Right lung (tissue), 10 donors: ENCODE measurements at places on chromosomes 7 and 10.

GRCh38 chr10:32939296-32940111 lies 18.5 kb downstream of the ITGB1 start:
- no peak for DNase-seq

DNA sequence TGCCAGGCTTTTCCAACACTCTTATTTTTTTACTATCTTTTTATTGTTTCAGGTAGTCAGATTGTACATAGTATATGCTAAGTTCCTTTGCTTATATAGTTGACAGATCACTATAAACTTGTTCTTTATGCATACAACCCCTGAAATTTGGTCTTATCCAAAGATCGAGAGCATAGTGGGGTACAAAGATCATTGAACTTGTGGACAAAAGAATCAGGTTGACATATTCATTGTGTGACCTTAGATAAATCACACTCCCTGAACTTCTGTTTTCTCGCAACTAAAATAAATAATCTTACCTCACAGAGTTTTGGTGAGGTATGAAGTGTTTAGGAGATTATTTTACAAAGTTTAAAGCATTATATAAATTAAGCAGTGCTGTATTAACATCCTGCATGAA lies 22.1 kb downstream of the ZNF277 start:
- DNase-seq = no peak

DNA sequence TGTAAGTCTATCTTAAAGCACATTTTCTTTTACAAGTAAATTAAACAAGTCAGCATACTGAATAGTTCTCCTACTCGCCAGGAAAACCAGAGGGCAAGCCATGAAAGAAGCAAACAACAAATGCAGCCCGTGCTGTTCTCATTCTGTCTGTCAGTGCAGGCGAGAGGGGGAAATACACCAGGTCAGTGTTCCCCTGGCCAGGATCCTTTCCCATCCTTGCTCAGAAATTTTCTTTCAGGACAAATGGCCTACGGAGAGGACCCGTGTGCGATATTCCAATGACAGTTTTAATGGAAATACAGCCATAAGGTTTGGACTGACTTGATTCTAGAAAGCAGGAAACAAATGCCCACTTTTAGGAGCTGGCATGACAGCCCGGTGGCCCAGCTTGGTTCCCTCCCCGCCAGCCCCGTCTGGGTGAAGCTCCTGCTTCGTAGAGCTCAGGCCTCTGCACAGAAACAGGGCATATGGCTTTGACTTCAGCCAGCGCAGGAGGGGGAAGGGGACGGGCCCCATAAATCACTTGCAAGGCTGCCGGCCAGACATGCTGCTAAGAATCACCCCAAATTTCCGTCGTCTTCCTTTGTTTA lies 67.8 kb downstream of the FRMD4A start:
- no peak for DNase-seq

DNA sequence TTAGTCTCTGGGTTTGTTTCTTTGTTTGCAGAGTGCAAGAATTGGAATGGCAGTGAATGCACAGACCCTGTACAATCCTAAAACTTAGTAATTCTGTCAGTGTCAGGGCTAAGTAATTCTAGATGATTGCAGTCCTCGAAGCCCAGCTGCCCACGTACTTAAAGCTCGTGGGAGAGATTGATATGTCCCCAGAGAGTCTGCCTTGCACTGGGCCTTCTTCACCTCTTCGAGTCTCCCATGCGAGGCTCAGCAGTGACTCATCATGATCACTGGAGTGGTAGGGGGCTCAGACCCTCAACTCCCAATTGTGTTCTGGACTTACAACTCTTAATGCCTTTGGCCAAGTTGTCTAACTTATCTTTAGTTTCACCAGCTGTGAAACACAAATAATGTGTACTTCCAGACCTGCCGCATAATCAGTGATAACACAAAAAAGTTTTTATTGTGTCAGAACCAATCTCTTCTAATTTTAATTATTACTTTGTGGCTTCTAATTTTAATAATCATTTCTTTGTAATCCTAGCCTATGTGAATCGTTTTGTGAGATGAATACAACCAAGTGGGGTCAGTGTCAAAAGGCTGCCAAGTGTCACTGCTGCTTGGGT lies 345.6 kb upstream of the LRGUK start:
- DNase-seq = no peak

- no peak for DNase-seq
These were observed 81.1 kb upstream of the ADO start for GRCh38 chr10:62723375-62723774.

GRCh38 chr7:116971869-116972268 lies 18.6 kb downstream of the ST7 start:
- DNase-seq = no peak

DNA sequence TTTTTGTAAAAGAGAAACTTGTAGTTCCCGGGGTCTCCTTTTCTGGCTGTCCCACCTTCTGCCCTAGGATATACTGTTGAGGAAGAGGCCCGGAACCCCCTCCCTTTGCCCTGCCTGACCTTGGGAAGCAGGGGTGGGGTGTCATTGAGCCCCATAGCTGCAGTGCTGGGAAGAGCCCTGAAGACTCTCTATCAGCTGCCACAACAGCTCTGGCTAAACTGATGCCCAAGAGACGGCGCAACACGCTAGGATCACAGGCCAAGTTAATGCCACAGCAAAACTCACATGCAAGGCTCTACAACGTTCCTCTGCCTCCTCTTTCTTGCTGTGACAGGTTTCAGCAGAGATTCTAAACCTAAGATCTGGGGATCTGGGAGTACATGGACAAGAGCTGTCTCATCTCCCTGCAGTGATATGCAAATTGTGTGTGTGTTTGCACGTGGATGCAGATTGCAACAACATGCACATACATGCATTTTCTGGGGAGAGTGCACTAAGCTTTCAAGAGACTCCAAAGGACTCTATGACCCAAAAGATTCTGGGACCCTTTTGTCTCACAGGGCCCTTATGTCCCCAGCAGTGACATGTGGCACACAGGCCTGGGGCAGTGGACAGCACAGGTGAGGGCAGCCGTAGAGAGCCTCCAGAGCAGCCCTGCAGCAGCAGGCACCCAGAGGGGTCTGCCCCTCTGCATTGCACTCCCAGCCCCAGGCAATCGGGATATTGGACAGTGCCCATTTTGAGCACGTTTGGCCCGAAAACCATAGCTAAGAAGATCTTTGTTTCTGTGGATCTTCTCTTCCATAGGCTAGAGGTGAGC lies 2.5 kb downstream of the RASSF4 start:
- no peak for DNase-seq

GRCh38 chr10:77619964-77620703 lies 17.5 kb downstream of the KCNMA1 start:
- no peak for DNase-seq

DNA sequence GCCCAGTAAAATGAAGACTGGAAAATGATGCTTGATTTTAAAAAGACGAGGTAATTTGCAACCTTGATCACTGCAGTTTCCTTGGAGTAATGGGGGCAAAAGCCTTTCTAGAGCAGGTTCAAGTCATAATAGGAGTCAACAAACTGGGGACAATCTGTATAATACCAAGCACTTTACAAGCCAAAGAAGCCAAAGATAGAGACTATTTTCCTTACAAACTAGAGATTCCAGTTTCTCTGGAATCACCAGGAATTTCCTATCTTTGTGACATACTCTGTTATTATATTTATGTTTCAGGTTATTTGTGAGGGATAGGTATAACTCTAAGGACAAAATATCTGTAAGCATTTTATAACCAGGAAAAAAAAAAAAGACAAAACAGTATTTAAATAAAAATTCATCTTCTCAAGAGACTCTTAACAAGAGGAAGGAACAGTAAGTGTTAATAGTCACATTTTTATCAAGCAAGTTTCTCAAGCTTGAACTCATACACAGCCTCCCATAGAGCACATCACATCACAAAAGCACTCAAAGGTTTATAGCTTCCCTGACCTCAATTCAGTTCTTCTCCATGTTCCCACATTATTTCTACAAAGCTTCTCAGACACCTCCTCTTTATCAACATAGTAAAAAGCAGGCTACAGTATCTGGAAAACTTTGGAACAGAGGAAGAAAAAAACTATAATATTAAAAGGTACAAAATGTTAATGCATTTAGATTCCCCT lies 18.9 kb downstream of the JMJD1C start:
- DNase-seq = no peak

GRCh38 chr7:50739744-50740435 lies 42.8 kb downstream of the GRB10 start:
- no peak for DNase-seq

GRCh38 chr10:59234816-59235429 lies 58.5 kb downstream of the PHYHIPL start:
- no peak for DNase-seq

DNA sequence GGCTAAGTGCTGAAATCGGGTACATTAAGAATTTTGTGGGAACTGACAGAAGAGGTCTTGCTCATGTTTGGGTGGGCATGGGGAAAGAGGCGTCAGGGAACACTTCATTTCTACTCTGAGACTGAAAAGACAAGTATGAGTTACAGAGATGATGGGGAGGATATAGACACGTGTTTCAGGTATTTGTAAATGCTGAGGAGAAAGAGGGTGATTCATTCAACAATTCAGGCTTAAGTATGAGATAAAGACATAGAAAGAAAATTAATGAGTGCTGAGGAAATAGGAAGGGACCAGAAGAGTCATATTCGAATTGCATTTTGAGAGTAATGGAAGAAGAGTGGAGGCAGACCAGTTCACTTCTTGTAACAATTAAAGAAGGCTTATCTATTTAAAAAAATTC lies 143.6 kb downstream of the HBP1 start:
- no peak for DNase-seq

DNA sequence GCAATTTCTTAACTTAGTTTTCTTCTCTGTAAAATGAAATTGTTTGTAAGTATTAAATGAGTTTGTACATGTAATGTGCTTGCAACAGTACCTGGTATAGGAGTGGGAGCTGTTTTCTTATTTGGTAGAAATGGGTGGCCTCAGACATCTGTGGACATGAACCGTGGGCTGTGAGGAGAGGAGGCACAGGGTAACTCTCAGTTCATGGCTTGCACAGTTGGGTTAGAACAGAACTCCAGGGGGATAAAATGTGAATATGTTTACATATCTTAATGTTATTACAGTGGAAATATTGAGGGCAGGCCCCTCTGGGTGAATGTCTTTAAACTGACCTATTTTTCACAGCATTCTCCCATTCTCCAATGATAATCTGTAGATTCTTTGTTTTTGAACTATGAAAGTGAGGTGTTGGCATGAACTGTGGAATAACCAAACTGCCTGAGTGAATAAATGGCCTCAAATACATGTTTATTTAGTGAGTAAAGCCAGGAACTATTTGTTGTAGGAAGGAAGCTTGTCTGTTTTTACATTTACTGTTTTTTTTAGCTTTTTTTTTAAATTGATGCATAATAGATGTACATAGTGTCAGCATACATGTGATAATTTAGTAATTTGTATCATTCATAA lies 2.6 kb downstream of the ABCA13 start:
- DNase-seq = no peak

DNA sequence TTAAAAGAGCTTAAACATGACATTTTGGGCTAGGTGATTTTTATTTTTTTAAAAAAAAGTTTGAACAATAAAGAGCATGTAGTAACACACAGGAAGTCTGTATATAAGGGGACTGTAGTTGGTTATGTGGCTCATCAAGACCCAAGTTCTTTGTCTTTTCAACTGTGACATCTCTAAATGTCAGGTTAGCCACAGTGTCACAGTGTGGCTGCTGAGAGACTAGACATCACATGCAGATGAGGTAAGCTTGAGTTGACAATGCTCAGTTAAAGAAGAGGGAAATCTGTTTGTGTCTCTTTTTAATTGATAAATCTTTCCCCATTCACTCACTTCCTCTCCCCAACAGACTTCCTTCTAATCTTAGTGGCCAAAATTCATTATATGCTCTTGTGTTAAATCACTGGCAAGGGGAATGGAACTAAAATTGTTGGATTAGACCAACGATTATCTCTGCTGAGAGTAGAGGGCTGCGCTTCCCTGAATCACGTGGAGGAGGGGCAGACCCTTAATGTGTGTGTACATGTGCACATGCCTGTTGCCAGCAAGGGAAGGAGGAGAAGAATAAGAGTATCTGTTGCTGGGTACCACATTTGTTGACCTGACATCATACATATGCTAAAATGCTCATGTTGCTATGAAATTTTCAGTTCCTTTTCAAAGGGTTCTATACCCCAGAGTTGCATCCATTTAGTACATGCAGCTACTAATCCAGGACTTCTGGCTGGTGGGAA lies 78.3 kb downstream of the MMRN2 start:
- DNase-seq = no peak

- no peak for DNase-seq
These were observed 35.8 kb downstream of the RBM17 start for GRCh38 chr10:6124666-6125065.

DNA sequence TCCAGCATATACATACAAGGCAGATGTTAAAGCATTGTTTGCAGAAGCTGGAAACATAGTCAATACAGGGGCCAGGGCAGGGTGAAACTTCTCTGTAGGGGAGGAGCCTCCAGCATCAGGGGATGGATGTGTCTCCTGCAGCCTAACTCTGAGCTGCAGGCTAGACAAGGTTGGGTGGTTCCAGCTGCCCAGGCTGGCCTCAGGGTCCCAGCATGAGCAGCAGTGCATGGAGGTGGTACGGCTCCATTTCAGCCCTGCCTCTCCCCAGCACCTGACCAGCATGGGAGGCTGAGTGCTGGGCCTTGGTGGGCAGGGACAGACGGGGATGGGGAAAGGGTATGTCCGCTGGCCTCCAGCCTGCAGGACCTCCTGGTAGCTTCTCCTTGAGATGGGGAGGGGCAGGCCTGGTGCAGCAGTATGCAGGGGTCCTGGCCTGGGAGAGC lies 7.4 kb upstream of the TBRG4 start:
- DNase-seq = no peak

- DNase-seq = no peak
These were observed 275.2 kb downstream of the PHTF2 start for GRCh38 chr7:78073609-78074382.

DNA sequence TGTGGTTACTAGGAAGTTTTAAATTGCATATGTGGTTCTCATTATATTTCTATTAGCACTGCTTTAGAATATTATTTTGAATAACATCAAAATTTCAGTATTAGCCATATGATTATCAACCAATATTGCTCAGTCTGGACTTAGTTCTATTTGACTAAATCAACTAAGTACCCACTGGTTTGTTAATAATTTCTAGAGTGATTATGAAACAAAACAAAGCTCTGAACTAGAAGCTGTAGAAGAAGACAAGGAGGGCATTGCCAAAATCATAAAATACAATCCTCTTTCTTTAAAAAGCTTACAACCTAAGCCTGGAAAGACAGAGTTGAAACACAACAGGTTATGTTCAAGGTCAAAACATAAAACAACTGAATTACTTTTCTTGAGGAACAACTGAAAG lies 204.7 kb downstream of the KMT2C start:
- DNase-seq = no peak

- DNase-seq = no peak
These were observed 82.6 kb downstream of the PRKG1 start for GRCh38 chr10:51156926-51157325.

DNA sequence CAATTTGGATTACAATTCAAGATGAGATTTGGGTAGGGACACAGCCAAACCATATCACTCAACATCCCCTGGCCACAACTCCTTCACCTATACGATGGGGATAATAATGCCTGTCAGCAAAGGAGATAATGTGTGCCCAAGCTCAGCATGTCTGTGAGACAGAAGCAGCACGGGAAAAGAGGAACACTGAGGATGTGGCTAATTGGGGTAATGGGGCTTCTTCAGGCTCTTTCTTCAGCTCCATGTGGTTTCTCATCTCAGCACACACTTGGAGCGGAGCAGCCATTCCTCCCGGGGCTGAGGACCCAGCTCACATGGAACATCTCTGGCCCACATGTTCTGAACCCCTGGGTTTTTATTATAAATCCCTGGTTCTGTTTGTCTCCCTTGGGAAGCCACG lies 136.0 kb upstream of the NAMPT start:
- DNase-seq = no peak

- DNase-seq = peak; percentile 11
These were observed 86.5 kb downstream of the OTUD1 start for GRCh38 chr10:23525406-23525805.

- no peak for DNase-seq
These were observed 182.0 kb upstream of the GHITM start for GRCh38 chr10:83957168-83957947.
